ENCODE measurements at places on chromosomes 11 and 22. TPM values are rescaled to one million over a fixed set of nuclear protein-coding genes. Genes with fewer than 3 reads are reported as not detected.

The OR5M10 gene
- total RNA-seq, result not detected

The APOC3 gene
- total RNA-seq, result not detected

The C11orf86 gene
- total RNA-seq, result not detected

The SOX10 gene
- 0.34 TPM for total RNA-seq

The PNPLA5 gene
- total RNA-seq, result not detected

The SPI1 gene
- 4.8 TPM for total RNA-seq

The PRSS23 gene
- total RNA-seq, result 47.8 TPM

The C22orf42 gene
- total RNA-seq, result not detected

The INPPL1 gene
- 114 TPM for total RNA-seq

The HOATZ gene
- not detected for total RNA-seq

The GDPD4 gene
- total RNA-seq, result 3.6 TPM

The FAM180B gene
- total RNA-seq, result 3.1 TPM
